ENCODE measurements at places on chromosomes 7 and 10.

DNA sequence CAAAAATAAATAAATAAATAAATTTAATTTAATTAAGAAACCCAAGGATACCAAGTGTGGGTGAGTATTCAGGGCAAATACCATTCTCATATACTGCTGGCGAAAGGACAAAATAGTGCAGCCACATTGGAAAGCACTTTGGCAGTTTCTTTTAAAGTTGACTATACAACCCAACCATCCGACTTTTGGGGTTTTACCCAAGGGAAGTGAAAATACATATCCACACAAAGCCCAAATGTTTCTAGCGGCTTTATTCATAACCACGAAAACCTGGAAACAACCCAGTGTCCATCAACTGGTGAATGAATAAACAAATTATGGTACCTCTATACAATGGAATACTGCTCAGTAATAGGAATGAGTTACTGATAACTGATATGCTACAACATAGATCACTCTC is 36.2 kb upstream of the OGDHL start:
- DNase-seq: no peak

DNA sequence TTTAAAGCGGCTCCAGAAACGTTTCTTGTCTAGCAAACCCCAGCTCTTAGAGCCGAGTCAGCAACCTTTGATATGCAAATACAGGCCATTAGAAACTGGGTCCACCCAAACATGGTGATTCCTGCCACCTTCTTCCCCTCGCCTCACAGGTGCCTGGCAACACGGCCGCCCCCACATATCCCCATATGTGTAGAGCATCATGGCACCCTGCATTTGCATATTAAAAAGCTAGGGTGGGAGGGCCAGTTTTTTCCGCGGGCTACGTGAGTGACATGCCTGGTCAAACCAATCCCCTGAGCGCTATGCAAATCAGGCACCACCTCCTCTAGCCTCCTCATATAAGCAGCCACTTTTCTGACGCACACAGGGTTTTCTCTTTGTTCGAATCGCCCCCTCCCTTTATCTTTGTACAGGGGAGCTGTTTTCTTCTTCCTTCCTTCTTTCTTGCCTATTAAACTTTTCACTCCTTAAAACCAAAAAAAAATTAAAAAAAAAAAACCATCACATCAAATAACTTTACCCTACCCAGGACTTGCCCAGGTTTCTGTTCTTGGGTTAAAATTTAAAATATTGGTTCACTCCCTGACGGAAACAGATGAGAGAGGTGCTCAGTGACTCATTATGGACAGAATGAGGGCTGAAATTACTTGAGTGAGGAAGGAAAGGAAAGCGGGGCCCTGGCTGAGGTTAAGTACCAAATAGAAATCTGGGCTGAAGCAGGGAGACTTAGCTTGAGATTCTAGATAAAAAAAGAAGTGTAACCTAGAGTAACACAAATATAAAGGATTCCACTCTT is 59.8 kb downstream of the COA1 start:
- DNase-seq: peak; percentile 42

DNA sequence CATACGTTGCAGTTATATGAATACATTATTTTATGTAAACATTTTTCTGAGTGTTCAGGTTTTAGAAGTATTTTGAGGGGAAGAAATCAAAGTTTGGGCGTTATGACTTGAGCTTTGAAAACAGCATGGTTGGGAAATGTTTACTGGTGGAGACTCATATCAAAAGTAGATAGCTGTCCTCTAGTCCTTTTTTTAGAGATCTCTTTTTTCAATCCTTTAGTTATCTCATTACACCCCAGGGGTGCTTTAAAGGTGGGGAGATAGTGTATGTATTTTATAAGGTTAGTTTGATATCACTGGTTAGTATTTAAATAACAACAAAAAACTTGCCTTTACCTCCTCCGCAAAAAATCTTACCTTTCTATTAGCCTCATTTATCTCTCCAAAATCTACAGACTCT is 2.3 kb downstream of the DMTF1 start:
- no peak for DNase-seq

DNA sequence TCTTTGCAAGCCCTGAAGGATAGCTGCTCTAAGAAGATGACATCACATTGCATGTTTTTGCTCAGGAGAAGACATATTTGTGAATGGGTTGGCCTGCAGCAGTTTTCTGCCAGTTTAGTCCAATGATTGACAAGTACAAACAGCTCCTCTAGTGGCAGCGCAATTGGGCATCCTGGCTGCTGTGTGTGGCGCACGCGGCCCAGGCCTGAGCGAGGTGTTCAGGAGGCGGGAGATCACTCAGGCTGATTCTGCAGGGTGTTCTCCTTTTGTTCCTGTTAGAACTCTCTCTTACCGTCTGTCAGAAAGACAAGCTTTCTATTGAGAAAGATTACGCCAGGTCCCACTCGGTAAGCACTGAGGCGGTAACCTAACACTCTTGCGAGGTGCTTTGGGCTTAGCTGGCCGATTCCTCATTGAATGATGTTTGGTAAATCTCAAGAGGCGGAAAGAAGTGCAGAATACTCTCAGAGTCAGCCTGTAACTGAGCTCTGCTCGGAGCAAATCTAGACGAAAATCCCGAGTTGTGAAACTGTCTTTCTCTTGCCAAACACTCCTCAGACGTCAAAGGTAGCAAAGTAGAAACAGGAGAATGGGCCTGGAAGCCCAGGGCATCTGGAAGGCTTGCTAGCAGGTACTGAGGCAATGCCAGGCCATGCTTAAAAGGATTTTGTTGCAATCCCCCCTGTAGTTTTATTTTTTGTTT is 219.2 kb upstream of the BMPER start:
- no peak for DNase-seq

DNA sequence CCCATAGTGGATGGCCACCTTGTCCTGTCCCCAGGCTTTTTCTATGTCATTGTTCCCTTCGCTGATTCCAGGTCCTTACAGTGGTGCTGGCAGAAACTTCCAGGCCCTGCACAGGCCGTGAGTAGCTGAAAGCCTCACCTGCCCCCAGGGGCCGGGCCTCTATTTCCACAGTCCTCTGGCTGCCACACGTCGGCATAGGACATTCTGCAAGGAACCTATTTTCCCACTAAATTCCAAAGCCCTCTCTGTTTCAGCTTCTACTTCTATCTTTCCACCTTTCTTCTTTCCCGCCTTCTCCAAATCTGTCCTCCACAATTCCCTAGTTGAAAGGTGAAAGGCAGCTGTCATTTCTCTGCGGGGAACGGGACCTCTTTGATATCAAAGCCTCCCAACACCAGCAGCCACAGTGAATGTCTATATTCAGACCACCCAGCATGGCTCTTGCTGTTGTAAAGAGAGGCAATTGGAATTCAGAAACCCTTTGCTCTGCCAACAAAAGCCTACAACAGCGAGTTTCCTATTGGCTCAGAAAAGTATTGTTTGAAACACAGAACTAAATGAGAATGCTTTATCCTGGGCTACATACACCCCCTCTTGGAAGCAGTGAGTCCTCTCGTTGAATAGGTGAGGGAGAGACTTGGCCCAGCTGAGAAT is 607.7 kb downstream of the GALNT17 start:
- no peak for DNase-seq

DNA sequence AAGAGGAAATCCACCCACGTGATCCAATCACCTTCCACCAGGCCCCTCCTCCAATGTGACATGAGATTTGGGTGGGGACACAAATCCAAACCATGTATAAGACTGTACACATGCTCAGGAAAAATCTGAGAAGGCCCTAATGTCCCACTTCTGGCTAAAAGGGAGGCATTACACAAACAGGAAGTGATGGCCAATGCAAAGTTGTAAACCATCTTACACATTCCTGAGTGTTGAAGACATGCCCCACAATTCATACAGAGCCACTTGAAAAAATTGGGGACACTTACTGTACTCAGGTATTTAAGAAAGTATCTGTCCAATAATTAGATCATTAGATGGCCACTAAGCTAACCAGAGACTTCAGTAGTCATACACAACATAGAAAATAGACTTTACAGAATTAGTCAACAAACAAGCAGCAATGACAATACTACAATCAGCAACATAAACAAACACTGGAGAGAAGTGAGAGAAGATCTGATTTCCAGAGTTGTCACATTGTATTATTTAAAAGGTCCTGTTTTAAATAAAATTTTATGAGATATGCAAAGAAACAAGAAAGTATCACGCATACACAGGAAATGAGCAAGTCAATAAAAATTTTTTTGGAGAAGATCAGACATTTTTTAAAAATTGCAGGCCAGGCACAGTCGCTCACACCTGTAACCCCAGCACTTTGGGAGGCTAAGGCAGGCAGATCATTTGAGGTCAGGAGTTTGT is 143.3 kb downstream of the DGKI start:
- no peak for DNase-seq

DNA sequence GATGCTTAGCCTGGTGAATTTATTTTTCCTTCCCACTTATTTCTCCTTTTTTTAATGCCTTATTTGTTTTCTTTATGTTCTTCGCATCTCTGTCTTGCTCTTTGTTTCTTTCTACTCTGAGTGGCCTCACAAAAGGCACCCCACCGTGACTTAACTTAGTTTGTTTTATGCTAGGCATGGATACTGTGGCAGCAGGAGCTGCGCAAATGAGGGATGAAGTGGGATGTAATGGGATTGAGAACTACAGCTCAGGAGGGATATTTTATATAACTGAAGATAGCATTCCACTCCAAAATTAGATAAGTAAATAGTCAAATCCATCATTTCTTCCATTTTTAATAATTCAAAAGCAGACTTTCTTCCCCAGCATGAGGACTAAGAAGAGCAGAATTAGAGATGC is 1.7 kb upstream of the CACNA2D1 start:
- no peak for DNase-seq

GRCh38 chr10:16950656-16951601 is 133.7 kb upstream of the RSU1 start:
- DNase-seq: no peak

- DNase-seq: no peak
These were observed 55.3 kb downstream of the PTPRE start for GRCh38 chr10:127962205-127962604.

DNA sequence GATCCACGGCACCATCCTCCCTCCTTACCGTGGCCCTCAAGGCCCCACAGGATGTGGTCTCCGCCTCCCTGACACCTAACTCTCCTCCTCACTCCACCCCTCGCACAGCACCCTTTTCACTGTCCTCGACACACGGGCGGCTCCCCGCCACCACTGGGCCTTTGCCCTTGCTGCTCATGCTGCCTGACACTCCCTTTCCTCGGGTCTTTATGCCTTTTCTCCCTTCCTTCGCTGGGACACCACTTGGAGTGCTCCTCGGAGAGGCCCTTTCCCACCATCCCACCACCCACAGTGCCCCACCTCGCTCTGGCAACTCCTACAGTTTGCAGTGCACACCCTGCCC is 7.9 kb upstream of the INMT start:
- DNase-seq: no peak

- DNase-seq: no peak
These were observed 79.5 kb upstream of the DUSP5 start for GRCh38 chr10:110418218-110418617.

GRCh38 chr10:98924526-98924925 is 311.1 kb downstream of the HPSE2 start:
- DNase-seq: no peak

DNA sequence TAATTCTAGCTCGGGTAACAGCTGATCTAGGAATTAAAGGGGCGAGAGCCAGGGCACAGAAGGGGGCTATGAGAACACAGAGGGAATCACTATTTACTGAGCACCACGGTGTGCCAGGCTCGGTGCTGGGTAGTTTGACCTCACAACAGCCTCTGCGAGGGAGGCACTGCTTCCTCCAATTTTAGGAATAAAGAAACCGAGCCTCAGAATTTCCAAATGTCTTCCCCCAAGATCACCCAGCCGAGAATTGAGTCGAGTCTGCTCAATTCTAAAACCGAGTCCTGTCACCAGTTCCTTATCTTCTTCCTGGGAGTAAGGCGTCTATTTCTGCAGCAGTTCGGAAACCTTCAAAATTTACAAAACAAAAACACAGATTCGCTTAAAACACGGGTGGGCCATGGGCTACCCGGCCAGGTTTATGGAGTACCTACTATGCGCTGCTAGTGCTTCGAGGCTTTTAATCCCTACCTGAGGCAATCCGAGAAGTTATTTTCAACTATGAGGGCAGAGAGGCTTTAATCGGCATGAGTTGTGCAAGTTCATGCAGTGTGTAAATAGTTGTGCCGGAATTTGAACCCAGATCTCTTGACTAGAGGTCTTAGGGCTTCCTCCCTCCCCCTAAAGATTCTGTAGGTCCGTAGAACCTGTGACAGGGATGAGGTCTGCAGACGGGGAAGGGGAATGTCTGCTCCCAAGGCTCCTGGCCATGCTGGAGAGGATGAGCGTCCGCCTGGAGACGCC is 872 bp upstream of the HMX2 start:
- no peak for DNase-seq

DNA sequence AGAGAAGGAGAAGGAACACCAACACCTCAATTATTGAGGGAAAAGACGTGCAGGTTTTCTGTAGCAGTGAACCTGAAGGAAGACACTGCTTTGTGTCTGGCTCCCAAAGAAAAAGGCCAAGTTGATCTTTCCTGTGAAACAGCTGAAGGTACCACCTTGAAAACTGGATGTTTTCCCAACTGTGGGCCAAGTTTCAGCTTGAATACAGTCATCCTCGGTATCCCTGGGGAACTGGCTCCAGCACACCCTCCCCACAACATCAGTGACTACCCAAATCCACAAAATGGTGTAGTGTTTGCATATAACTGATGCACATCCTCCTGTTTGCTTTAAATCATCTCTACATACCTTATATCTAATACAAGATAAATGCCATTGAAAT is 297.0 kb upstream of the PITRM1 start:
- DNase-seq: no peak

DNA sequence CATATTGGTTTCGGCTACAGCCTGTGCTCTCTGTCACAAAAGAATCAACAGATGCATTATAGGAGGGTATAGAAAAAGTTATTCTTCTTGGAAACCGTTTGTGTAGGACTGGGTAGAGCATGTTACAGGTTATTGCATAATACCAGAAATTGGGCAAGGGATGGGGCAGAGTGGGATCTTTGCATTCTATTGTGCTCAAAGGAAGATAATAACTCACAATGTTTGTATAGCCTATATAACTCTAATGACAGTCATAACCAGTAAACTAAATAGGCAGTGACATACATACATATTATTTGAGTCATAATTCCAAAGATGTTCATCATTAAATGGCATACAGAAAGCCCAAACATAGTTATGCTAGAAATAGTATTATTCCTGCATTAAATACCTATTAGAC is 179.7 kb downstream of the XPNPEP1 start:
- DNase-seq: no peak

GRCh38 chr10:36766415-36766810 is 359.0 kb upstream of the ANKRD30A start:
- DNase-seq: no peak

- DNase-seq: no peak
These were observed 223.6 kb downstream of the TNS3 start for GRCh38 chr7:47358357-47358756.

All from bone marrow (tissue), 2 donors.